ENCODE measurements at places on chromosomes 1 and 21.

DNA sequence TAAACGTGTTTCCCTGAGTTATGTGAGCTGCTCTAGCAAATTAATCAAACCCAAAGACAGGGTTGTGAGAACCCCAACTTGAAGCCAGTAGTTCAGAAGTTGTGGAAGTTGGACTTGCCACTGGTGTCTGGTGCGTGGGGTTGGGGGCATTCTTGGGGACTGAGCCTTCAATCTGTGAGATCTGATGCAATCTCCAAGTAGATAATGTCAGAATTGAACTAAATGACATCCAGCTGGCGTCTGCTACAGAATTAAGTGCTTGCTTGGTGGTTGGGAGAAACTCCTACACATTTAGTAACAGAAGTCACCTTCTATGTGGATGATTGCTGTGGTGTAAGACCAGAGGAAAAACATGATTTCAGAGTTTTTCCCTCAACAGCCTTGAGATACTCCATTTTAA is 207.4 kb downstream of the FGGY start:
- DNase-seq = no peak

DNA sequence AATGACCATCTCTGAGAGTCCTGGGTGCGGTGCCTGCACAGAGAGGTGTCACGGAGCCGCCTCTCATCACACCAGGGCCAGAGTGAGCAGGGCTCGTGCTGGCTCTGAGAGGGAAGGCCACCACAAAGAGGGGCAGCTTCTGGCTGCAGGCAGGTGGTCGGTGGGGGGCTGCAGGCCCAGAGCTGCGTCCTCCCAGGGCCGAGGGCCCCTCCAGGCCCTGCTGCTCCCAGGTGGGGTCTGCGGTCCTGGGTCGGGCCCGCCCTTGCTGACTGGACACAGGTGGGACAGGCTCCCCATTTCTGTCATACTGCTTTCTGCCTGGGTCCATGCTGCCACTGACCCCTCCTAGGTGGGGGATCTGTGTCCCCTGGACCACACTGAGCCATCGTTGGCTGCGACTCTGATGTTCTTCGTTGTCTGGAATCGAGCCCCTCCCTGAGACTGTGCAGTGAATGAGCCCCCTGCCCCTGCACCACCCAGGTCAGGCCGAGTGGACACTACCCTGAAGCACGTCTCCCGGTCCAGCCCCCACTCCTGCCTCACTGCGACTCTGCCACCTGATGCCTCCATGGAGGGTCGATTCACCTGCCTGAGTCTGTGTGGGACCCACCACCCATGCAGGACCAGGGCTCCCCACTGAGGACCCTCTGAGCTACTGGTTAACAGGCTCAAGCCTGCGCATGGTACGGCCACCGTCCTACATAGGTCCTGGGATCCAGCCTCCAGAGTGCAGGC is 332.0 kb upstream of the VAMP3 start:
- DNase-seq = no peak

GRCh38 chr1:20494609-20495311 is 8.8 kb upstream of the CAMK2N1 start:
- no peak for DNase-seq

- no peak for DNase-seq
Measured at GRCh38 chr1:170471398-170472053, 60.4 kb upstream of the GORAB start.

GRCh38 chr1:12165342-12165741 is 1.4 kb upstream of the TNFRSF1B start:
- no peak for DNase-seq

DNA sequence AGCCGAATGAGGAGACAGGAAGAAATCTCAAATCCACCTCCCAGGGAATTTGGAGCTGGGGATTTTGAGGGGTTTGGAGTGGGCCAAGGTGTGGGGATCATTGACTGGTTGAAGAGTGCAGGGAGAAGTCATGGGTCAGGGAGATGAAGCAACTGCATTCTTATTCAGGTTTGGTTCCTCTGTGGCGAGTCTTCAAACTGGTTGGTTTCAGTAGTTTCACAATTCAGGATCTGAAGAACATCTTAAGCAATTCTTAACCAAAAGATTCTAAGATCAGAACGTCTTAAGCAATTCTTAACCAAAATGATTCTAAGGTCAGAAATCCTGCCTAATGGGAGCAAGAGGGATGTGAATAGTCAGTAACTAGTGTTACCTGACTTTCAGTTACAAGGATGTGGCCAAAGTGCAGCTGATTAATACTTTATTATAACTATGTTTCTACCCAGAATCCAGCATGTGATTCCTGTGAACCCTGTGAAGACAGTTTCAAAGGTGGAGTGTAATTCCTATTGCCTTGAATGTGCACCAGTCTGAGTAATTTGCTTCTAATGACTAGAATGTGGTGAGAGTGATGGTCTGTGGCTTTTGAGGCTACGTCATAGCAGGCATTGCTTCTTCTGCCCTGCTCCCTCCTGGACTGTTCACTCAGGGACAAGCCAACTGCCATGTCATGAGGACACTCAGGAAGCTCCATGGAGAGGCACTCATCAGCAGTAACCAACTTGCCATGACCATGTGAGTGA is 61.2 kb downstream of the OLFML3 start:
- peak; percentile 67 for DNase-seq

GRCh38 chr1:94178901-94179300 is 58.0 kb upstream of the ABCA4 start:
- no peak for DNase-seq

GRCh38 chr1:200869753-200870391 is 2.9 kb upstream of the GPR25 start:
- no peak for DNase-seq

GRCh38 chr1:3368711-3369445 is 85.6 kb upstream of the ARHGEF16 start:
- no peak for DNase-seq

- DNase-seq = no peak
Measured at GRCh38 chr1:150622303-150622975, 7.0 kb downstream of the ENSA start.
